ENCODE measurements at places on chromosomes 5 and 9.

- no peak for DNase-seq
Measured at GRCh38 chr5:135344349-135344748, 54.7 kb downstream of the MACROH2A1 start.

GRCh38 chr9:33817327-33818166, 587 bp downstream of the UBE2R2 start:
- DNase-seq: peak; percentile 82

GRCh38 chr5:1401536-1402138, 43.6 kb downstream of the SLC6A3 start:
- DNase-seq: no peak

DNA sequence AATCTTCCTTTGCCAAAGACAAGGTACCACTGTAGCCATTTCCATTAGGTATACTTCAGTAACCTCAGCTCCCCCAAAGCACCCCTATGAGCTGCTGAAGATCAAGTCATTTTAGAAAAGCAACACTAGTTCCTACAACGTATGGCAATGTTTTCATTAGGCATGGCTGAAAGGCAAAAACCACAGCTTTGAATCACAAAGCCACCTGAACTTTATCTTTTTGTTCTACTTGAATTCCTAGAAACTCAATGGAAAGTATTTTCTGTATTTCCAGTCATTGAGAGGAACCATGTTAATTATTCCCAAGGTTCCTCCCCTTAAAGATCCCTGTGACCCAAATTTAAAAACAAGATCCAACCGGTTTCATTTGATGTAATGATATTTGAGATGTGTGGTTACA, 152.1 kb downstream of the EFNA5 start:
- no peak for DNase-seq

DNA sequence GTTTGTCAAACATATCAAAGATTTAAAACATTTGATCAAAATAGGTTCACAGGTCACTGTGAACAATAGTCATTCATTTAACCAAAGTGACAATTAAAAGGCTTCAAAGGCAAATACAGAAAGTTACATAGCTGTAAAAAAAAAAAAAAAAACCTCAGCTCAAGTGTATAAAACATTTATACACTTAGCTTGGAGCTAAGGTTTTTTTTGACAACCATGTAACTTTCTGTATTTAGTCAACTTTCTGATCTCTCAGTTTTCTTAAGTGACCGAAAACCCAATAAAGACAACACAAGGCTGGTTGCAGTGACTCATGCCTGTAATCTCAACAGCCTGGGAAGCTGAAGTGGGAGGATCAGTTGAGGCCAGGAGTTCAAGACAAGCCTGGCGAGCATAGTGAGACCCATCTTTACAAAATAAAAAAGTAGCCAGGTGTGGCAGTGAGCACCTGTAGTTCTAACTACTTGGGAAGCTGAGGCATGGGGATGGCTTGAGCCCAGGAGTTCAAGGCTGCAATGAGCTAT, 16.4 kb upstream of the UBTD2 start:
- DNase-seq: no peak

DNA sequence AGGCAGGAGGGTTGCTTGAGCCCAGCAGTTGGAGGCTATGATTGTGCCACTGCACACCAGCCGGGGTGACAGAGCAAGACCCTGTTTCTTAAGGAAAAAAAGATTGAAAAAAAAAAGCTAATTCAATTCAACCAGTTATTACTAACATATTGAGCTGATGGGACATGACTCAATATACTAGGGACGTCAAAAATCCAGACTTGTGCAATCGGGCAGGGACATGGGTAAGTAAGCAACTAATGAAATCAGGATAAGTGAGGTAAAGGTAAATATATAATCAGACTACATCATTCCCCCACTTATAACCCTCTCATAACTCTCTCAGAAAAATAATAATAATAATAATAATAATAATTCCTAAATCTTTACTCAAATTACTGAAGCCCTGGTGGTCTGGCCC, 975 bp upstream of the HAVCR1 start:
- no peak for DNase-seq

GRCh38 chr5:180821538-180821937, 18.9 kb upstream of the MGAT1 start:
- DNase-seq: no peak

GRCh38 chr5:10563945-10564837, at the start of gene ANKRD33B:
Gene ANKRD33B, plus strand, starts transcription at chr5:10564070. Its CDS starts 398 bp downstream, at chr5:10564468.
- peak; percentile 88 for DNase-seq

- DNase-seq: no peak
Measured at GRCh38 chr5:16916262-16916878, 19.7 kb downstream of the MYO10 start.

DNA sequence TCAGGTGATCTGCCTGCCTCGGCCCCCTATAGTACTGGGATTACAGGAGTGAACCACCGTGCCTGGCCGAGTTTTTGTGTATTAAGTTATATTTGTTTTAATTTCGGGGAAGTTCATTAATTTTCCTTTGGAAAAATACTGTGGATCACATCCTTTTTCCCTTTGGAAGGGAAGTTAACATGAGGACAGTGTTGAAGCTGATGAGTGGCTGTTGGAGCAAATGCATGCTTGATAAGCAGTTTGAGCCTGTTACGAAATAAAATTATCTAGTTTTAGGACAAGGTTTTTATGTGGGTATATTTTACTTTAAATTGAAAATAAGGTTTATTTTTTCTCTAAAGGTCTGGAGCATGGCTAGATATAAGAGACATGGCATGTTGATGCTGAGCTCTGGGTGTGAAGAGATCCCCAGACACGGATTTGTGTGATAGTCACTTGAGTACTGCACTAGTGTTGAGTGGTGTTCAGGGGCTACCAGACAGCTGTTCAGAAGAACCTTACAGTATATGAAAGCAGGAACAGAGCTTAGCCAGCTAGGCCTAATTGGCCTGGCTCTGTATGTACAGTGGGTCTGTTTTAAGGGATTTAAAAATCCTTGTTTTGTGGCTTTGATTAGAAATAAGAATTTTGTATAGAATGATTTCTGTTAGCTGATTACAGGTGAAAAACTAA, 17.4 kb downstream of the LMNB1 start:
- DNase-seq: no peak

GRCh38 chr5:110088676-110089436, 399.1 kb downstream of the MAN2A1 start:
- DNase-seq: no peak

DNA sequence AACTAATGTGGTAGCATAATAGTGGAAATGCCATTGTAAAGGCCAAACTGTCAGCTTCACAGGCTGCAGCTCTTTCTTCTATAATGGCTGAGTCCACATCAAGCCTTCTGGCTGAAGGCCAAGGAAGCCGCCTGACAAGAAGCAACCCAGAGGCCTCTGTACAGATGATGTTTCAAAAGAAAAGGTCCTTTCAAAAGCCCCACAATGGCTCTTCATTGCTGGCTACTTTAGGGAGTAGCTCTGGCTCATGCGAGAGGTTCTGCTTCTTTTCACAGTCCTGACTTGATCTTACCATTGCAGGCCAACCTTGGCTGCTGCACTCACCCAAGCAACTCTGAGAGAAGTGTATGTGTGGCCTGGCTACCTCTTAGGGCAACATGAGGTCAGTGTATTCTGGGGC, 54.5 kb upstream of the EQTN start:
- no peak for DNase-seq

All from stimulated activated effector memory CD8-positive, alpha-beta T cell treated with anti-CD3 and anti-CD28 coated beads, Interleukin-12 subunit alpha, Interleukin-12 subunit beta, amount 100 ng/mL, for 72 hours (primary cell).